ENCODE measurements at places on chromosomes 2 and 18. TPM values are rescaled to one million over a fixed set of nuclear protein-coding genes. Genes with fewer than 3 reads are reported as not detected.

Gene CXCR1
- 1.8 TPM for total RNA-seq

GRCh38 chr2:128436479-128437203, 118.0 kb upstream of the HS6ST1 start:
- peak; percentile 22 for DNase-seq

DNA sequence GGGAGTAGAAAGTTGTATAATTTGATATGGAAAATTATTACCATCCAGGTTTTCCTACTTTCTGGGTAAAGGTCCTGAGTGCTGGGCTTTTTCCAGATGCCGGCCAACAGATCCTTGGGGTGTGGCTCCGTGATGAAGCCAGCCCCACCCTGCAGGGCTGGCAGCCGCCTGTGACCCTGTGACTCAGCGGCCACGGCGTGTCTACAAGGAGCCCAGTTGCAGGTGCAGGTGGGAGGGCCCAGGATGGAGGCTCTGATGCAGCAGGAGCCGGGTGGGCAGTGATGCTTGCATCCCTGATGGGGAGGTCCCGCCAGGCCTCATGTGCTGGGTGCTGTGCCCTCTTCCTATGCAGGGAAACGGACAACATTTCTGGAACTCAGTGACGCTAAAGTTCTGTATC, 96.0 kb upstream of the ALKAL2 start:
- no peak for DNase-seq

DNA sequence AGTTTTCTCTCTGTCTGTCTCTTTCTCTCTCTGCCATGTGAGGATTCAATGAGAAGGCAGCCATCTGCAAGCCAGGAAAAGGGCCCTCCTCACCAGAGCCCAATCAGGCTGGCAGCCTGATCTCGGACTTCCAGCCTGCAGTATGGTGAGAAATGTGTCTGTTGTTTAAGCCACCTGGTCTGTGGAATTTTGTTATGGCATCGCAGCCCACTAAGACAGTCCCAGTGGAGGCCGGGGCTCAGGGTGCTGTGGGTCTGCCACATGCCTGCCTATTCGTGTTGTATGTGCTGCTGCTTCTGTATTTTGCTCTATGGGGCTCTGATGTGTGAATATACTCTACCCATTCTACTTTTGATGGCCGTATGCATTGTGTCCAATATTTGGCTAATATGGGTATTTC, 139.0 kb upstream of the HS6ST1 start:
- no peak for DNase-seq

DNA sequence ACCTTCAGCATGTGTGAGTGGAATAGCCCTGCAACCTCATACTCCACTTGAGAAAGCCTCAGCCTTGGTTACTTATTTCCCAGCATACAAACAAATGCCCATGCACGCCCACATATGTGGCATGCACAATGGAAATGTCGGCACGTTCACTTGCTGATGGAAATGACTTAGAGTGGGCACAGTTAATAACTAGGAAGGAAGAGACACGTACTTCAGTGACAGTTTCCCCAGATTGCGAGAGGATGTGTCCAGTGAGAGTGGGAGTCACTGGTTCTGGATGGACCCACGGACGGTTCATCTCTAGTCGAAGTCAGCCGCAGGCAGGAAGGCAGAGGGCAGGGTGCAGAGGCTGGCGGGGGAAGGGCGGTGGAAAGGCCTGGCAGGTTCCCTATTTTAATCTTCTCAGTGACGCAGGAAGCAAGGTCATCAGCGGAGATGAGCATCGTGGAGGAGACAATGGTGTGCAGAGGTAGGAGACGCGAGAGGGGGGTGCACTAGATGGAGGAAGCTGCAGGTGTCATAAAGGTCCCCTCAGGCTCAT, 350.7 kb upstream of the MYT1L start:
- DNase-seq = no peak

Gene GAD1
- 6.9 TPM for total RNA-seq

DNA sequence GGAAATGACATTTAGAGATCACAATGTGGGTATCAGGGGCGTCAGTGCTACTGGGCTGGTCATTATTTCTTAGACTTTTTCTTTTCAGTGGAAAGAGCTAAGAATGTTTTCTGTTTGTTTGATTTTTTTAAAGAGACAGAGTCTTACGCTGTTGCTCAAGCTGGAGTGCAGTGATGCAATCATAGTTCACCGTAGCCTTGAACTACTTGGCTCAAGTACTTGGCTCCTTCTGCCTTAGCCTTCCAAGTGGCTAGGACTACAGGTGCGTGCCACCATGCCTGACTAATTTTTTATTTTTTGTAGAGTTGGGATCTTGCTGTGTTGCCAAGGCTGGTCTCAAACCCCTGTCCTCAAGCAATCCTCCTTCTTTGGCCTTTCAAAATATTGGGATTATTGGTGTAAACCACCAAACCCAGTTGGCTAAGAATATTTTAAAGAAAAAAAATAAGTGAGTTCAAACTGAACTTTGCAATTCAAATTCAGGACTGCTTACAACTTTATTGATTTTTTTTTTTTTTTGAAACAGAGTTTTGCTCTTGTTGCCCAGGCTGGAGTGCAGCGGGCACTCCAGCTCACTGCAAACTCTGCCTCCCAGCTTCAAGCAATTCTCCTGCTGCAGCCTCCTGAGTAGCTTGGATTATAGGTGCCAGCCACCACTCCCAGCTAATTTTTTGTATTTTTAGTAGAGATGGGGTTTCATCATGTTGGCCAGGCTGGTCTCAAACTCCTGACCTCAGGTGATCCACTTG, 154.2 kb downstream of the MIB1 start:
- DNase-seq = no peak

- DNase-seq = no peak
These were observed 198.6 kb upstream of the CWC22 start for GRCh38 chr2:180205621-180206235.

Gene UGT1A8
- not detected for total RNA-seq

Gene RFTN2
- total RNA-seq = 17.5 TPM

DNA sequence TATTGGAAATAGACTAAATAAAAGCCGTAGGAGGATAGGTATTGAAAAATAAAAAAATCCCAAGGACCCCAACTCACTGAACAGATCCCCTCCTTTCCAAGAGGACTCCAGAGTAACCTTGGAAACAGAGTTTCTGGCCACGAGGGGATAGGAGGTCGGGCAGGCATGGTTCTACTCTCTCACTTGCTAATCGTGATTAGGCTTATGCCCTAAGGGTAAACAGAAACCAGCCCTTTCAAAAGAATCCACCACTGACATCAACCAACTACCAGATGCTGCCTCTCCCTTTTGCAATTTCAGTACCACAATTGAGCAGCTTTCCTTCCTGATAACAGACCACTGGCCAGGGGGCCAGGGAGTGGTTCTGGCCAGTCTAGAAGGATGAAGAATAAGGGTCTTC, 477.8 kb downstream of the EIPR1 start:
- no peak for DNase-seq

DNA sequence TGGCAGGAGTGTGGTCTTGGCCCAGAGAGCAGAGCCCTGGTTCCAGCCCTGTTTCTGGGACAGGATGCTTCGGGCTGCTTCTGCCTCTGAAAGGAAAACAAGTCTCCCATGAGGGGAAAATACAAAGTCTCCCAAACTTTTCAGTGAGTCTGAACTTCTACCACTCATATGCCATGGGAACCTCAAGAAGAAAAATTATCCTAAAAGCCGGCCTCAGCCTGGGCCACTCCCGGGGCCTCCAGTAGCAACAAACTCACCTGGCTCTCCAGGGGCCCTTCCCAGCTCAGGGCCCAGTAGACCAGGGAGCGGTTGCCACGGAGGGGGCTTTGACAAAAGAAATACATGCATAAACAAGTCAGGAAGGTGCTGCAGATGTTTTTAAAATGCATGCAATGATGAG, 289.2 kb upstream of the HDAC4 start:
- peak; percentile 14 for DNase-seq

Gene FHOD3
- 31.2 TPM for total RNA-seq

DNA sequence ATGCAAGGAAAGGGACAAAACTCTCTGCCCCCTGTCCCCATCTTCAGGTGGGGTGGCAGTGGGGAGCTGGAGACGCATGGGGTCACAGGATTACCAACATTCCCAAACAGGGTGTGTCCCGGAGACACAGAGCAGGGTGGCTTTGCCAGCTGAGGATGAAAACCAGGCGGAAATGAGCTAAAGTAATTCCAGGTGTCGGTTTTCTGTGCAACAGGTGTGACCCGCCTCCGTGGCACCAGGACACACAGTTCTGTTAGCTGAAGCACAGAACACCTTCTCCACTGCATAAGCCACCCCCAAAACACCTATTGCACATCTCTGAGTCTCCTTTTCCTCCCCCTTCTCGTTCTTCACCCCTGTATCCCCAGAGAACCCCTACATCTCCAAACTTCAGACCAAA, 122.7 kb upstream of the GLI2 start:
- no peak for DNase-seq

- DNase-seq = no peak
These were observed 61.9 kb downstream of the FN1 start for GRCh38 chr2:215374002-215374401.

Gene NAPG
- total RNA-seq = 36.0 TPM

Gene MDH1
- 84.9 TPM for total RNA-seq

Gene HOXD4
- 9.8 TPM for total RNA-seq

DNA sequence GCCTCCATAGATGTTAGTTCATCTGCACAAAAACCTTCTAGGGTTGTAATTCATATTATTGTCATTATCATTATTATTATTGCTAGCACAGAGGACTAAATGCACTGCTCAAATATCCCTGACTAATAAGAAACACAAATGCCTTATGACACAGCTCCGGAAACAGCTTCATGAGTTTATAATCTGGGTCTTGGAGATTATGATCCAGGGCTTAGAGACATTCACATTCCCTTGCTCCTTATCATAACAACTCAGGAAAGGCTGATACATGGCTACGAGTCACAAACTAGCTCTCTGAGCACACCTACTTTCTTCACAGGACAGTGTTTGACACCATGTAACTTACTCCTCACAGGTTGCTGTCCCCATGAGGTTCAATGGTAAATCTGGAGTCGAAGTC, 102.2 kb upstream of the TTC39C start:
- DNase-seq = no peak

DNA sequence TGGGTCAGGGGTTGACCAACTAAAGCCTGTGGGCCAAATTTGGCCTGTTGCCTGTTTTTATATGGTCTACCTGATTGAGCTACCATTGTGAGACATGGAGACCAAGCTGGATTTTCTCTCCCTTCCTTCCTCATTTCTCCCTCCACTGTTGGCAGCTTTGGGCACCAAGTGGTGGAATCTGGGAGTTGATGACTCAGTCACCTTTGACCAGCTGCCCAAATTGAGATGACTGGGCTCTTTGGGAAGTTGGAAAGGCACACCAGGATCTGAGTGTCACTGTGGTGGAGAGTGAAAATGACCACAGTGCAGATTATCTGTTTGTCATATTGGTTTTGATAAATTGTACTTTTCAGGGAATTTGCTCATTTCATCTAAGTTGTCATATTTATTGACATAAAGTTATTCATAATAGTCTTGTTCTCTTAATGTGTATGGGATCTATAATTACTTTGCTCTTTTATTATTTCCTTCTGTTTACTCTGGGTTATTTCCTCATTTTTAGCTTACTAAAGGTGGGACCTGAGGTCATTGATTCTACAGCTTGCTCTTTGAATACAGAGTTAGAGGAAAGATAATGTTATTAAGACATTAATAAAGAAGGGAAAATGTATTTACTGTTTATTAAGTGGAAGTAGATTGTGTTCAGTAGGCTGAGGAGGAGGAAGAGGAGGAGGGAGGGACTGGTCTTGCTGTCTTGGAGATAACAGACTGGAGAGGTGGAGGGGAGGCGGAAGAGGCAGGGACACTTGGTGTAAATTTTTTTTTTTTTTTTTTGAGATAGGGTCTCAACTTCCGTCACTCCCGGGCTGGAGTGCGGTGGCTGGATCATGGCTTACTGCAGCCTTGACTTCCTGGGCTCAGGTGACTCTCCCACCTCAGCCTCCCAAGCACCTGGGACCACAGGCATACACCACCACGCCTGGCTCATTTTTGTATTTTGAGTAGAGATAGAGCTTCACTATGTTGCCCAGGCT, 31.8 kb downstream of the AGFG1 start:
- DNase-seq = no peak

- no peak for DNase-seq
These were observed 5.8 kb downstream of the MYO5B start for GRCh38 chr18:50189160-50189559.

- DNase-seq = no peak
These were observed 60.0 kb downstream of the DOCK10 start for GRCh38 chr2:224982226-224982625.

DNA sequence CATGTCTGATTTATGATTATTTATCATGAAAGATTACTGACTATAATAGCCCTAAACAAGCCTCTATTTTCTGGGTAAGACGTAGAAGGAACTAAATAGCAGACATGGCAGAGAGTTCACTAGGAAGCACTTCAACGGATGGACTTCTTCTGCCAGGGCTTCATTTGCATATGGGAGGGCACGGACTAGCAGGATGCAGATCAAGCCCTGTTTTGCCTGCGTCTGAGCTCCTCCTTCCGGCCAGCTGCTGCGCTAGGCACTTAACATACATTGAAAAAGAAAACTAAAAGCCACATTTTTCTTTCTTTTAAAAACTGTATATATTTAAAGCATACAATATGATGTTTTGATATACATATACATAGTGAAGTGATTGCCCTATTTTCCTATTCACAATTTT, 340.0 kb upstream of the MEX3C start:
- no peak for DNase-seq

DNA sequence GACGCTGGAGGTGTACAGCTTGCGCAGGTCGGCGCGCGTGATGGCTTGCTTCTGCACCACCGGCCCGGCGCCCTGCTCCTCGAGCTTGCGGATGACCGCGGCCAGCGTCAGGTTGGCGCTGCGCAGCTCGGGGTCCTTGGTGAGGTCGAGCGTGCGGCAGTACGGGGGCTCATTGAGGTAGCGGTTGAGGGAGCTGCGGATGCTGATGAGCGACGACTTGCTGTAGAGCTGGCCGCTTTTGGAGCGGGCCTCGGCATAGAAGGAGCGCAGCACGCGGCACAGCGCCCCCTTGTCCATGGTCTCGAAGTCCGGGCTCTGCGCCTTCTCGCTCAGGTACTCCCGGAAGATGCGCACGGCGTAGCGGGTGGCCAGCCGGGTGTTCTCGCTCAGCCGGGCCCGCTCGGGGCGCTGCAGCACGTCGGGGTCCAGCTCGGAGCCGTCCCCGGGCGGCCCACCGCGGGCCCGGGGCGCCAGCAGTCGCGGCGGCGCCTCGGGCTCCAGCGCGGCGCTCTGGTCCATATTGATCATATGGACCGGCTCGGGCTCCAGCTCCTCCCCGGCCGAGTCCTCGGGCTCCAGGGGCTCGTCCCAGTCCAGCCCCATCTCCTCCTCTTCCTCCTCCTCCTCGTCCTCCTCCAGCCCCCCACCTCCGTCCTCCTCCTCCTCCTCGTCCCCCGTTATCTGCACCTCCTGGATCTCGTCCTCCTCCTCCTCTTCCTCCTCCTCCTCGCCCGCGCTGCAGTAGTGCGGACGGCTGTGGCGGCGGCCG, 523 bp downstream of the KCTD1 start:
- peak; percentile 87 for DNase-seq

Gene SKA1
- total RNA-seq = 0.52 TPM

GRCh38 chr2:108169982-108170625, 69.7 kb upstream of the SULT1C3 start:
- no peak for DNase-seq

Gene RSAD2
- total RNA-seq = 8.9 TPM

Measured in aorta (tissue), 5 donors.